Activated naive CD4-positive, alpha-beta T cell treated with anti-CD3 and anti-CD28 coated beads for 36 hours (primary cell): ENCODE measurements at places on chromosomes 2 and 18. TPM values are rescaled to one million over a fixed set of nuclear protein-coding genes. Genes with fewer than 3 reads are reported as not detected.

GRCh38 chr2:175837046-175837445 lies 165.0 kb downstream of the LNPK start:
- DNase-seq: no peak

IL1RL2 gene
- 0.91 TPM for total RNA-seq

DNA sequence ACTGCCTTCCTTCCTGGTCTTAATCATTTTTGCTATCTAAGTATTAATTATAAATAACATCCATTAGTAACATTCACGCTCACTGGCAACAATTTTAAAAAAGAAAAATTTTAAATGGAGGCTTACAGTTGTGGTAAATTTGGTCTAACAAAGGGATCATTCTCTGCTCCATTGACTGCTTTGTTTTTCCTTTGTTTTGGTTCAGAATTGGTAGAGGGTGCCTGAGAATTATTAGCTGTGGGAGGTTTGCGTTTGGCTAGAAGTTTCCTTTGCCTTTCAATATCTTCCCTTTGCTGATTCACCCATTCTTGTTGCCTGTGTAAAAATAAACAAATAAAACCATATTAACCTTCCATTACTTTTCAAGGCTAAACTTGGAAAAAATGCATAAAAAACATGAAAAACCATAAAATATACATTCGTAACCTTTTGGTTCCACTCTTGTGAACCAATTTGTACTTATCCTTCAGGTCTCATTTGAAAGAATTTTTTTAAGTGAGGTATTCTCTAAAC lies 114.6 kb downstream of the TLK1 start:
- DNase-seq: no peak

DNA sequence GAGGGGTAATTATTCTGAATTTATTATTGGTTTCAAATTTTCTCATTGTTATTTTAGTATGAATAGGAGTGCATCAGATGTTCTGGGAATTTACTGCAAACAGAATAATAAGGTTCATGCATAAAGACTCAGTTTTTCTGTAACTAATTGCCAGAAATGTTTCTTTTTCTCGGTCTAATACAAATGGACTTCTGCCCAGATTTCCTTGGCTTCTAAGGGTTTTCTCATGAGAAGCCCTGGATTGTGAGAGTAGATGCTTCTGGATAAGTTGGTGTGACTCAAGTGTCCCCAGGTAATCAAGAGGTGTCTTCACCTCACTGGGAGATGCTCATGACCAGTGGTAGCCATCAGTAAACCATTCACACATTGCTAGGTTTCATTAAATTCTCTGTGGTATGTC lies 78.5 kb downstream of the CCDC85A start:
- no peak for DNase-seq

- DNase-seq: no peak
Observed at GRCh38 chr2:166520604-166521003, 26.6 kb upstream of the SCN7A start.

TXNDC2 gene
- not detected for total RNA-seq

CD8B gene
- total RNA-seq: 1.7 TPM

DNA sequence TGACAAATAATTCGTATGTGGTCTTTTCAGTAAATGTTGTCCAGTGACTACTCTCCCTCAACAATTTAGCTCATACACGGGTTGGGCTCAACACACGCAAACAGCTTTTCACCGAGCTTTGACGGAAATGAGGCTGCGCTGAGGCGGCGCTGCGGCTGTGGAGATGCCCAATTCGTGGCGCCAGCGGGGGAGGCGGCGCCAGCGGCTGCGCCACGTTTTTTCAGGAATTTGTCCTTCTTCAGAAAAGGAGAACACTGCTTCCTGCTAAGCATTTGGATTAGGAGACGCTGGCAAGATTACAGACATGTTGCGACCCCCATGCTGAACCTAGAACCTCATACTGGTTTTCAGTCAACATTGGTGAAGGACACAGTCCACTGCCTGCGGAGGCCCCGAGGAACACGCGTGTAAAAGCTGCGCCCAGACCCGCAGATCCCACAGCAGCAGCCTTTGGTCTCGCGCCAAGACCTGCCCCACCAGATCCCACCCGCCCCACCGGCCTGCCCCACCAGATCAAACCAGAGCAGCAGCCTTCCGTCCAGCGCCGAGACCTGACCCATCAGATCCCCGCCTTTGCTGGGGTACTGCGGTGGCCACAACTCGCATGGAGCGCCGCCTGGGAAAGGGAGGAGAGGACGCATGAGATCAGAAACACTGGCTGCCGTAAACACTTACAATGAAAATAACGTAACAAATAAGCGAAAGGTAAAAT lies 173.8 kb downstream of the TMEM18 start:
- no peak for DNase-seq

IGFBP2 gene
- 2.7 TPM for total RNA-seq

DNA sequence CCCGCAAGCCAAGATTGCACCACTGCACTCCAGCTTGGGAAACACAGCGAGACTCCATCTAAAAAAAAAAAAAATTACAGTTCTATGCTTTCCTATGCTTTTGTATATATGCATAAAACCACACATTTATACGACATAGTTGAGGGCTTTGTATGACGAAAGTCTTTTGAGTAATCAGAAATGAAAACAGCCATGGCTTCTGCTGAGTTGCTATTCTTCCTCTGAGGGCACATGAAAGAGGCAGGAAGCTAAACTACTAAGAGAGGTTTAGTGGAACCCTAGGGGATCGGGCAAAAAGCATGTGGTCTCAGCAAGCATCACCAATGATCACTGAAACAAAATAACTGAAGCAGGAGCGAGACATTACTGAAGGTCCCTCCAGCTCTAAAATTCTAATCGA lies 99.6 kb downstream of the ZAP70 start:
- DNase-seq: no peak

GRCh38 chr2:130849896-130850787 lies 13.4 kb downstream of the ARHGEF4 start:
- DNase-seq: no peak

- DNase-seq: no peak
Observed at GRCh38 chr2:32572737-32573136, 55.1 kb upstream of the TTC27 start.

DNA sequence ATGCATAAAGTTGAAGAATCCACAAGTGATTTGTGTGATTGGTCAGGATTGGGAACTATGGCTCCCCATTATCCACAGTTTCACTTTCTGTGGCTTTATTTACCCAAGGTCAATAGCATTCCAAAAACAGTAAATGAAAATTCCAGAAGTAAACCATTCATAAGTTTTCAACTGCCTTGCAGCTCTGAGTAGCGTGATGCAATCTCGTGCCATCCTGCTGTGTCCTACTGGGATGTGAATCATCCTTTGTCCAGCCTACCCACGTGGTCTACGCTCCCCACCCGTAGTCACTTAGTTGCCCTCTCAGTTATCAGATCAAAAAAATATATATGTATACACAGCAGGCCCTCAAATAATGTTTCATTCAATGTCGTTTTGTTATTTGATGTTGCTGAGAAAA lies 89.0 kb upstream of the DLGAP1 start:
- no peak for DNase-seq

GRCh38 chr2:145692971-145693478 lies 1173.1 kb upstream of the ZEB2 start:
- DNase-seq: no peak

GRCh38 chr2:203915256-203915655 lies 21.3 kb upstream of the ICOS start:
- DNase-seq: no peak

DNA sequence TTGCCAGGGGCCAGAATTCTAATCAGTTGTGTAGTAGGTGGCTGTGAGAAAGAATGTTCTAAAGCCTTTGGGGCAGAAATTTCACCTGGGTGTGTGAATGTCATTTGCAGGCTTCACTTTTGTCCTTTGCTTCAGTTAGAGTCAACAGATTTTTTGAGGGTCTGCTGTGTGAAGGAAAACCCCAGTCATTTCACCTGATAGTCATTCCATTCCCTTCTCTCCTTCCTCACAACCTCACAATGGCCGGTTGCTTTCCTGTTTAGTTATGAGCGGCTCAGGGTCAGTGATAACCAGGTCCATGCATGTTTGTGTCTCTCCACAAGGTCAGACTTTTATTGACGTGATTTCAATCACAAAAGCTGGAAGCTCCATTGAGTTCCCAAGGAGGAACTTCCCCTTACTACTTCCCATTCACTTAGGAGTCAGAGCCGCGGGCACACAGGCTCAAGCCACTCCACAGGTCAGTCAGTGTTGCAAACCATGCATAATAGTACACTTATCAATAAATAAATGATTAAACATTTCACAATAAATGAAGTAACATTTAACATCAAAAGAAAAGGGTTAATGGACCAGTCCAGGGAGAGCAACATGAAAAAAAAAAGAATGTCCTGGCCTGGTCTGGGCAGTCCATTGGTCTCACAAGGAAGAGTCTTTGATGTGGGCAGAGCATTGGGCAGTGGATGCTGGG lies 74.3 kb downstream of the NPAS2 start:
- no peak for DNase-seq

XDH gene
- not detected for total RNA-seq

NT5DC4 gene
- total RNA-seq: not detected

DNA sequence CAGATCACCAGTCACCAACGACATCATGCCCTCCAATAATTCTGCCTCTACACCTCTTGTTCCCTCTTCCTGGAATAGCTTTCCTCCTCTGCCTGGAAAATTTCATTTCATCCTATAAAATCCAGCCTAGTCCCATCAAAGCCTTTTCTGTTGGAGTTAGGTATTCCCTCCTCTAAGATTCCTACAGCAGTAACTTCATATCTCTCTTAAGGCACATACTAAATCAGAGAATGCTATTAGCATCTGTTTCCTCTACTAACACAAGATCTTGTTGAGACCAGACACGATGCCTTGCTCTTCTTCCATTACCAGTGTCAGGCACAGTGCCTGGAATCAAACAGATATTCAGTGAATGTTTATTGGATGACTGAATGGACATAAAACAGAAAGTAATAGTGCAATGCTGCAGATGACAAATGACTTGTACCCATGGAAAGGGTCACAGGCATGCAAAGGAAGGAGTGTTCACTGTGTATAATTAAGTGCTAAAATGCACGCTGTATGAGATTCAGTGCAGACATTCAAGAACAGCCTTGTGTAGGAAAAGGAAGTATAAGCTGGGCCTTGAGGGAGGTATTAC lies 342.0 kb upstream of the ACVR2A start:
- no peak for DNase-seq

DNA sequence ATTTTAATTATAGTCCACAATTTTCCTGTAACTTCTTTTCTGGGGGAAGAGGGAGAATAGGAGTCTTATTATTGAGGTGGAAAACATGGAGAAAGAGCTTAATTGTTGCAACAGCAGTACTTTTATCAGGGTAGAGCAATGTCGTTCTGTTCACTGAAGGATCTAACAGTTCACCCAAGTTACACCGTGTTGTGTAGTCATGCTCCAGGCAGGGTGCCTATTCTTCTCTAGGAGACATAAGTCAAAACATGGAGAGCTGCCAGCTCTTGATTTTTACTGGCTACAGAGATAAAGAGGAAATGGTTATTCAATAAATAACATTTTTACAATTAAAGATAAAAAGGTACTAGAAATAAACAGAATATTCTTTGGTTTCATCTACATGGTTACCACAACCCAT lies 594.3 kb upstream of the NETO1 start:
- DNase-seq: no peak

DNA sequence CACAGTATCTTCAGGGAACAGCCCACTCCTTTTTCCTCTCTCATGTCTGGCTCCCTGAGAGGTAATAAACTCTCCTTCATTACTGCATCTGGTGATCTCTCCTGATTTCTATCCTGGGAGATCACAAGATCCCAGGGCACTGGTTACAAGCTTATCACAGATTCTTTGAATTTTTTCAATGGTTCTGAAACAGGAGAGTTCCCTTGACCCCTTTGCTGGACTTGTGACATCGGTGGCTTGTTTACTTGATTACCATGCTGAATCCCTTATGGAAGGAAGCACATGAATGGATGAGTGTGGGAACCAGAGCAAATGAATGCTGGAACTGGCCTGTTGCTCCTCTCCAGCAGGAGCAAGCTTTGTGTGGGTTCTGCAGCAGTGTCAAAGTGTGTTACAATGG lies 67.2 kb upstream of the HNMT start:
- DNase-seq: no peak

GRCh38 chr2:232929303-232930058 lies 59.4 kb downstream of the SNORC start:
- peak; percentile 20 for DNase-seq

GRCh38 chr2:120617055-120617454 lies 118.6 kb upstream of the GLI2 start:
- no peak for DNase-seq
